Fibroblast of the conjunctiva (primary cell): ENCODE measurements at places on chromosomes 5 and 9.

- no peak for DNase-seq
These were observed 54.9 kb downstream of the ASTN2 start for GRCh38 chr9:117359910-117360309.

GRCh38 chr9:136077491-136077890 lies 17.6 kb downstream of the NACC2 start:
- no peak for DNase-seq

DNA sequence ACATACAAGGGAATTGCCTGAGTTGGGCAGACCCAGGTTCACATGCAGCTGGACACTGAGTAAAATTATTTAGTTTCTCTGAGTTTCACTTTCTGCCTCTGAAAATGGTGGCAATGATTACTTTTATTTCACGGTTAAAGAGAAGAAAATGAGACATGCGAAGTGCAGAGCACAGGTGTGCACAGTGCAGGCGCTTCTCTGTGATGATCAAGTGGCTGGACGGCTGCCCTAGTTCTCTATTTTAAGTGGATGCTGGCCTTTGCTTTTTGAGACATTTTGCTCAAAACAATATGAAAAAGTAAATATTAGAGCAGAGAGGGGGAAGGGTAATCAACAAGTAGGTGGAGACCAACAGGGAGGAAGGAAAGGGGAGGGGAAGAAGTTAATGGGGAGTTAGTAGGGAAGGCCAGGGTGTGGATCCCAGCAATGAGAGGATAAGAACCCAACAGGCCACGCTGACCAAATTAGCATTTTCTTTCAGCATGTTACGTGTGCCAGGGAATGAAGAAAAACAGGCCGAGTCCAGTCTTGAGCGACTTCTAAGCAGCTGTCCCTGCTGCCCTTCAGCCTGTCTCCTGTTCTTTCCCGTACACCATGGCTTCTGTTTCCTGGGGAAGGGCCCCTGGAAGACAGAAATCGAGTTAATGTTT lies 16.1 kb downstream of the SNX18 start:
- DNase-seq = no peak

DNA sequence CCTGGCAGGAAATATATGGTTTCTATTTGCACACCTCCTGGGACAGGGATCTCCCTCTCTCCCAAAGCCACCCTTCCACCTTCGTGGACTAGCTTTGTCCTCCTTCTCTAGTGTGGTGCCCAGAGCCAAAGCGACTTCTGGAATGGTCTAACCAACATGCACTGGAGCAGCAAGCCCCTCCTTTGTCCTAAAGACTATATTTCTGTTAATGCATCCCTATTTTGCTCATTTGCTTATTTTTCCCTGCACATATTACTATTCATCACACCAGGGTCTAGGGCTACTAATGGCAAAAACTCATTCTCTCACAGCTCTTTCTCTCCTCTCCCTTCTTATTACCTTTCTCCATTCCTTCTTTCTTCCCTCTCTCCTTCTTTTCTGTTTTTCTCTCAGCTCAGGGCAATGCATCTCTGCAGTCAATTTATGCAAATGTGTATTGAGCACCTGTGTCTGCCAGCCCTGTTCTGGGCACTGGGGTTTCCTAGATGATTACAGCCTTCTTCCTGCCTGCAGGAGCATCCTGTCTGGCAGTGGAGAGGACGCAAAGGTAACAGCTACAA lies 2.8 kb upstream of the NEURL1B start:
- no peak for DNase-seq

- DNase-seq = no peak
These were observed 23.7 kb downstream of the CCDC171 start for GRCh38 chr9:15576350-15577050.

DNA sequence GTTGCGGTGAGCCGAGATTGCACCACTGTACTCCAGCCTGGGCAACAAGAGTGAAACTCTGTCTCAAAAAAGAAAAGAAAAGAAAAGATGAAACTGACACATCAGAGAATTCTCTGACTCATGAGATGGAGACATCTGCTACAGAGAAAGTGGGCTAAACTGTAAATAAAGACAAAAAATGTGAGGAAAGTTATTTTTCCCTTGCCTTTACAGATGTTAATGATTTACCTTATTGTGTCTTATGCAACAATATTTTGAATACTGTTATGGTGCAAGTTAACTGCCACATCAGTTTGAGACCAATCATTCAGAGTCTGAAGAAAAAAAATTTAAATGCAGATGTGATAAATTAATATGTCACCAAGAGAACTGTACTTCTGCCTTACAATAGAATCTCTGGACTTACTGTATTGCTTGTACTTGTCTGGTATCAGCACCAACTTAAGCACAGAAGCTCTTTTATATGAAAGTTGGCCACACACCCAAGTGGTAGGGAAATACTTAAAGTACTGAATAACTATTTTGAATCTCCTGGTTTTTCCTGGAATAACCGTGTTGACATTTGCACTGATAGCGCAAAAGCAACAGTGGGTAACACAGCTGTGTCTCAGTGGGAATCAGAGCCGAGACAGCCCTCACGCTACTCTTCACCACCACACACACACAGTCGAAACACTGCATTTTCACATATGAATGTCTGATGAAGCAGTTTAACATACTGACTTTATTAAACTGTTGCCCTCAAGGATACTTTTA lies 169.9 kb downstream of the FANCC start:
- no peak for DNase-seq

GRCh38 chr9:35812025-35812602 lies at the start of gene SPAG8:
Gene SPAG8 (minus strand): TSS chr9:35812262. CDS start chr9:35812147, 115 bp downstream.
- peak; percentile 96 for DNase-seq

- no peak for DNase-seq
These were observed 2.5 kb downstream of the C1QTNF2 start for GRCh38 chr5:160367885-160368284.

- DNase-seq = no peak
These were observed 5.8 kb downstream of the GABBR2 start for GRCh38 chr9:98702835-98703380.
